ENCODE measurements at places on chromosomes 3 and 15. TPM values are rescaled to one million over a fixed set of nuclear protein-coding genes. Genes with fewer than 3 reads are reported as not detected.

The GABRR3 gene
- total RNA-seq, result not detected

The ZNF502 gene
- 1.6 TPM for total RNA-seq

The SEMA5B gene
- total RNA-seq, result not detected

The CCR8 gene
- not detected for total RNA-seq

The SLC6A20 gene
- total RNA-seq, result not detected

The RARB gene
- 8.7 TPM for total RNA-seq

The CCNB2 gene
- 141 TPM for total RNA-seq

The CCR3 gene
- not detected for total RNA-seq

The PGBD4 gene
- total RNA-seq, result 0.67 TPM

The LRRC3B gene
- not detected for total RNA-seq

The GRK7 gene
- total RNA-seq, result not detected

The DOCK3 gene
- under 0.01 TPM for total RNA-seq

The CGNL1 gene
- total RNA-seq, result under 0.01 TPM

The EPHB1 gene
- 1.5 TPM for total RNA-seq

The SPATA12 gene
- under 0.01 TPM for total RNA-seq

The CLRN1 gene
- total RNA-seq, result not detected

The PLOD2 gene
- 49.2 TPM for total RNA-seq

All from bronchus fibroblast of lung (primary cell).